ENCODE measurements at places on chromosomes 7 and 10. TPM values are rescaled to one million over a fixed set of nuclear protein-coding genes. Genes with fewer than 3 reads are reported as not detected.
A peak's percentile ranks its signal among the peaks of the same experiment; 100 is the strongest.

- no peak for DNase-seq
Observed at GRCh38 chr10:77946084-77946483, 19.5 kb upstream of the DLG5 start.

GRCh38 chr10:15395935-15396334 is 24.8 kb upstream of the FAM171A1 start:
- DNase-seq: no peak

DNA sequence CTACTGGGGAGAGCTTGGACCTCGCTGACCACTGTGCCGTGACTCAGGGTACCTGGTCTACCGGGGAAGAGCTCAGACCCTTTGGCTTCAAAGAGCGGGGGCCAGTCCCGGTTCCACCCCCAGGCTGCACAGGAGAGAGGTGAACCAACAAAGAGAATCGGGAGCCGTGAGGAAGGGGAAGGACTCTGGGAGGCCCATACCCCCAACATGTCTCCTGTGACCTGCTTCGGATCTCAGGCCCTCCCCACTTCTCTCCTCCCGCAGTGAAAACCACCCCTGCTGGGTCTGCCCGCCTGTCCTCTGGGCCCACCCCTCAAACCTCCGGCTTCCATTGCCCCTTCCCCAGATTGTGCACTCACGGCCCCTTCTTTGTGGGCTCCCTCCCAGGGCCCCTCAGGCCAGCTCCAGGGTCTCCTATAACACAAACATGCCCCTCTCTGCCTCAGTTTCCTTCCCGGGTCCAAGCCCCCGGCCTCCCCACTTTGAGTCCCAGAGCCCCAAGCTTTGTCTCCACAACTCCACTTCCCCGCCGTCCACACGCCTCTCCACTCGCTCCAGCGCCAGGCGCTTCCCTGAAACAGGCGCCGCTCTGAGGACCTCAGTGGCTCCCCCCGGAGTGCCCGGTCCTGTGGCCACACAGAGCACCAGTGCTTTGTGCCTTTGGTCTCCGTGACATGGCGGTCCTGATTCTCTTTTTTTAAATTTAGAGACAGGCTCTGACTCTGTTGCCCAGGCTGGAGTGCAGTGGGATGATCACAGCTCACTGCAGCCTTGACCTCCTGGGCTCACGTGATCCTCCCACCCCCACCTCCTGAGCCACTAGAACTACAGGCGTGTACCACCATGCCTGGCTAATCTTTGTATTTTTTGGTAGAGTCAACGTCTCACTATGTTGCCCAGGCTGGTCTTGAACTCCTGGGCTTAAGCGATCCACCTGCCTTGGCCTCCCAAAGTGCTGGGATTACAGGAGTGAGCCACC is 7.5 kb upstream of the INTS1 start:
- DNase-seq: no peak

DNA sequence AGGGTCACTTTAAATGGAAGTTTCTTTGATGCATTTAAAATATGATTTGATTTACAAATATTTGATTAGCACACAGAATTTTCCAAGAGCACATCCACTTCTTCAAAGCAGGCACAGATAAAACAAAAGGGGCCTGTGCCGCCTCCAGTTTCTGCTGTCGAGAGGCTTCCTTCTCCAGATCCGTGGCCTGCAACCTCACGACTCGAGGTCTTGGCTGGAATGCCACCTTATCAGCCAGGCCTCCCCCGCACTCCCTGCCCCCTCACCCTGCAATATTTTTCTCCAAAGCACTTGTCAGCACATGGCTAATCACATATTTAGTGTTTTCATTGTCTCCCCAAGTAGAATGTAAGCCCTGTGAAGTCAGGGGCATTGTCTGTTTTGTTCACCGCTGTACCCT is 12.5 kb downstream of the PYROXD2 start:
- DNase-seq: no peak

- no peak for DNase-seq
Observed at GRCh38 chr10:65518379-65518778, 1407.5 kb upstream of the LRRTM3 start.

DNA sequence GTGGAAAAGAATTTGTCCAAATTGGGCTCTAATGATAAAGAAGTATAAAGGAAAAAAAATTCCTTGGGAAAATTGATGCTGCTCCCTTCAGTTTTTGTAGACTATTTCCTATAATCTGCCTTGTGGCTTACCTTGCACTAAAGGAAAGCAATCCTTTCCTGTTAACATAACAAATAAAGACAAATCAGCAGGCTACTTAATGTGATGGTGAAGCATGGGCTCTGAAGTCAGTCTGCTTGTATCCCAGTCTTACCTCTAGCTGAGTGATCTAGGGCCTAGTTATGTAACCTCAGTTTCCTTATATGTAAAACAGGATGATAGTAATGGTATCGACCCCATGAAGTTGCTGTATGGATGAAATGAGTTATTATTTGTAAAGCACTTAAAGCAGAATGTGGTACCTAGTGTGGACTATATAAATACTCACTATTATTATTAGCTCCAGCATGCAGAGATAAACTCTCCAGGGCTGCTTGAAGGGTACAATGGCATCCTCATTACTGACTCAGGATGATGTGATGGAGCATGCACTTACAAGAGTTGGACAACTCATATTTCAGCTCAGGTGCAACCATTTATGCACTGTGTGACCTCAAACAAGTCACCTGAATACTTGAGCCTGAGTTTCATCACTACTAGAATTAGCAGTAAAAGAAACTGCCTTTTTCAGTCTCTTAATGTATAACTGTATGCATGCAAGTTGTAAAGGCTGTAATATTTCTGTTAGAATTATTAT is 156.1 kb downstream of the DKK1 start:
- no peak for DNase-seq

GRCh38 chr7:145839814-145840213 is 276.8 kb upstream of the CNTNAP2 start:
- DNase-seq: no peak

DNA sequence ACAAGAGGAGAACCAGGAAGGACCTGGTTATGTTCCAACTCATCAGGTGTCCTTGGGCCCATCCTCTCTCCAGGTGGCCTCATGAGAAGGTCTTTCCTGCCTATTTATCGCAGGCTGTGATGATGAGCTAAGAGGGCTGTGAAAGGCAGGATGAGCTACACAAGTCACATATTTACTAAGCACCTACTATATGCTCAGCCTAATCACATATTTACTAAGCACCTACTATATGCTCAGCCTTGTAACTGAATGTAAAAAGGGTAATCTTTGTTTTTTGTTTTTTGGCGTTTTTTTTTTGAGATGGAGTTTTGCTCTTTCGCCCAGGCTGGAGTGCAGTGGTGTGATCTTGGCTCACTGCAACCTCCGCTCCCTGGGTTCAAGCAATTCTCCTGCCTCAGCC is 44.2 kb upstream of the NPFFR1 start:
- no peak for DNase-seq

GRCh38 chr7:47483604-47484273 is 98.2 kb downstream of the TNS3 start:
- DNase-seq: no peak

GRCh38 chr10:58517081-58517480 is 4.4 kb downstream of the BICC1 start:
- no peak for DNase-seq

DNA sequence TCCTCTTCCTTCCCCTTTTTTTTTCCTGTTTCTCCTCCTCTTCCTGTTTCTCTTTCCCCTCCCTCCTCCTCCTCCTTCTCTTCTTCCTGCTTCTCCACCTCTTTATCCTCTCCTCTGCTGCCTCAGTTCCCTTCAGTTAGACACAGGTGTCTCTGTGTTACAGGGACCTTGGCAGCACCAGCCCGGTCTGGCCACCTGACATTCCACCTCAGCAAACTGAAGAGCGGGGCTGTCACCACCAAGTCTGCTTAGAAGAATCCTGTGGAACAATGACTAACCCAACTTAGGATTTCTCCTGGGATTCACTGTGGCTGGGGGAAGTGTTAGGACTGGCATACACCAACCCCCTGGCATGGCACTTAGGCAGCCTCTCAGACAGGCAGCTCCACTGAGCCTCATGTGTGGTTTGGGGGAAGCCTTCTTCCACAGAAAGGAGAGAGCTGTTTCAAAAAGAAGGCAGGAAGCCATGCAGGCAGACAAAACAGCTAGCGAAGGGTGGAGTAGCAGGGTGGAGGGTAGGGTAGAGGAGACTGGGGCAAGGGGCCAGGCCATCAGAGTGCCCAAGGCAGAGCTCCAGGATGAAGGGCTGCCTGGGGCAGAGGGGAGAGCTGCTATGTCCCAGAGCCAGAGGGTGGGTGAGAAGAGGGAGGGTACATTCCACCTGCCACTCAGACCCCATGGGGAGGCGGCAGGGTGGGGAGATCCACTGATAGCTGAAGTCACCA is 13.2 kb upstream of the GDF10 start:
- DNase-seq: no peak

GRCh38 chr7:36863901-36864701 is 139.8 kb upstream of the AOAH start:
- DNase-seq: no peak

DNA sequence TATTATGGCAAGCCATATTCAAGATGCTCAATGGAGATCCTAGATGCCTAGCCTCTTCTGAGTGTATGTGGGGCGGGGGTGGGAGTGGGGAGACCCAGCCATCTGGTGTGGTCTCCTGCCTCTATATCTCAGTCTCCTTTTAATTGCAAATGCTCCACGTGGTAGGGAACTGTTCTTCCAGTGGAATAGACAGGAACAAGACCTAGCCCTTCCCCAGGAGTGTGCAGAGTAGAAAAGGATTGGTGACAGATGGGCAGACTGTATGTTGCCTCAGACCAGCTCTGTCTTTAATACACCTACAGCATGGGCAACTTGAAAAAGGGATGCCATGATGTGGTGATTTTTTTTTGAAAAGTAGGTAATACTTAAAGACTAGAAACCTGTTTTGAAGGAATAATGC is 12.6 kb downstream of the CYP3A5 start:
- DNase-seq: no peak

DNA sequence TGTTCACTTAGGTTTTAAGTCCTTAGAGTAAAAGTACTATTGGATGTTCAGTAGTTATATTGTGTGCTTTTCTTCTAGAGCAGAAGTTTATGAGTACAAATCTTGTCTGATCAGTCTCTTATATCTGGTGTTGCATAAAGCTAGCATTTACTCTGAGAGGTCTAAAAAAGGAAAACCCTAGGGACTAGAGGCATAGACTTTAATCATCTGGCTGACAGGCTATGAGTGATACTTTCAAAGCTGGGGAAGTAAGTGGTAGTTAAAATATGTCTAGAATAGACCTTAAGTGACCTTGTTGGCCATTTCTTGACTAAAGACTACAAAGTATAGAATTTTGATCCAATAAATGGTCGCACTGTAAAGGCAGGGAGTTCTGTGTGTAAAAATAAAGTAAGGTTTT is 32.9 kb upstream of the PHYHIPL start:
- no peak for DNase-seq

DNA sequence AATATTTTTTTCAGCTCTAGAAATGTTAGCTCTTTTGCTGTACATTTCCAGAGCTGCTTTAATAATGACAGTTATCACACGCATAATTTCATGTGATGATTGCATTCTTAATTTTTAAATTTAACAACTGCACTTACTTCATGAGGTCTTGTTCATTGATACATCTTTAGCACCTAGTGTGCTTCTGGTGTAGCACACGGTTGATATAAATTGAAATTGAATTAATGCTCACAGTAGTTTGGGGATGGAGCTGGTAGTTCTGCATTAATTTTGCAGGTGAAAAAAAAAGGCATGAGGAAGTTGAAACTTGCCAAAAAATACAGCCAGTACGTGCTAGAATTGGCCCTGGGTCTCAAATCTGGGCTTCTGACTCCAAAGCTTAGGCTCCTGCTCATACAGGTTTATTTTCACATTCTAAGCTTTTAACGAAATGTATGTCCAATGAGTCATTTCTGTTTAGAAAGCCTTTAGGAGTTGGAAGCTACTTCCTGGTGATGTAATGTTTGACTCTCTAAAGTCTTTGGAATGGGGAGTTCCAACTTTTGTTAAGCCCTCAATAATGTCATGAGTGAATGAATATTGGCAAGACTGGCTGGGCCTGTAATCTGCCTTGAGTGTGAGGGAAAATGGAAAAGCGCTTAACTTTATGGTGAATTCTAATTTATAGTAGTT is 62.5 kb downstream of the DAGLB start:
- DNase-seq: peak; percentile 56

GRCh38 chr10:126892226-126893175 is 12.7 kb upstream of the DOCK1 start:
- DNase-seq: no peak

- no peak for DNase-seq
Observed at GRCh38 chr10:108385963-108386362, 1221.5 kb upstream of the SORCS1 start.

DNA sequence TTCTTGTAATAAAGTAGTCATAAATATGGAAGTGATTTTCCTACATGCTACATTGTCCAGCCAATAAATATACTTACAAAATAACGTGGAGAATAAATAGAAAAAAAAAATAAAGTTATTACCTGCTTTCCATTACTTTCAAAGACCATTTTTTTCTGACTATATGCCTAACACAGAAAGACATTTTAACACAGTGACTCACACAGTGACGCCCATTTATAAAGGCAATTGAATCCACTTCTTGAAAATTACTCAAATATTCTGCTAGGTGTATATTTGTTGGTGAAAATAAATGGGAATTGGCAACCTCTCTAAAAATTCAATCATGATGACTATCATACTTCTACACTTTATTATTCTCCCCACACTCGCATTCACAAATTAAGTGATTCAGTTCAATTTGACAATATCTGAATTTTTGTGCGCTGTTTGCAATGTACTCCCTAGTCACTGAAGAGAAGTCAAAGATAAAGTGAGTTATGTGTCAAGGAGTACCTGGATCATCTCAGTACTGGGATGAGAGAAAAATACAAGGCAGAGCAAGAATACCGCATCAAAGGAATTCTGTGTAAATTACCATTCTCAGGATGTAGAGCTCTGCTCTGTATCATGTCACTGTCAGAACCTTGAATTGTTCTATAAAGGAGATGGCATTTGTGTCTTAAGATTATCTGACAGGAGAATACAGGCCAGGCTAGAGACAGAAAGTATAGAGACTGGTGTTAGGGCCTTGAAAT is 642.7 kb downstream of the IPMK start:
- no peak for DNase-seq

GRCh38 chr7:142910031-142910433 is 23.5 kb downstream of the TRPV5 start:
- no peak for DNase-seq

- DNase-seq: no peak
Observed at GRCh38 chr7:86773309-86773708, 129.6 kb downstream of the GRM3 start.

ACTL6B gene
- not detected for total RNA-seq

HABP2 gene
- total RNA-seq: 10.6 TPM

CABCOCO1 gene
- total RNA-seq: not detected

ATRNL1 gene
- 6.5 TPM for total RNA-seq

ARHGEF35 gene
- 5.4 TPM for total RNA-seq

PANK1 gene
- 3.0 TPM for total RNA-seq

SPDYE16 gene
- 0.26 TPM for total RNA-seq

GALNT11 gene
- total RNA-seq: 54.4 TPM

ZNF398 gene
- total RNA-seq: 22.4 TPM

DMTF1 gene
- 122 TPM for total RNA-seq

PIK3CG gene
- 3.1 TPM for total RNA-seq

DGKI gene
- not detected for total RNA-seq

LGI1 gene
- total RNA-seq: not detected

TMEM178B gene
- 11.9 TPM for total RNA-seq

UTF1 gene
- total RNA-seq: not detected

ZSCAN25 gene
- 25.7 TPM for total RNA-seq

OR9A2 gene
- not detected for total RNA-seq

CYP3A4 gene
- 0.99 TPM for total RNA-seq

ANXA8L1 gene
- not detected for total RNA-seq

CPA4 gene
- 9.6 TPM for total RNA-seq

IGFBP1 gene
- 0.26 TPM for total RNA-seq

NPFFR1 gene
- total RNA-seq: not detected

Data from body of pancreas (tissue), 4 donors.